Activated T-helper 2 cell treated with anti-CD3 and anti-CD28 coated beads, Interferon-gamma antibody, Interleukin-2, Interleukin-4, amounts not matched to agents 10 μg/mL and 5 μg/mL and 100 μg/mL, durations not matched to agents 14 hours and 24 hours and 36 hours (primary cell): ENCODE measurements at places on chromosomes 12 and 14.

GRCh38 chr14:27634056-27634970 lies 1036.5 kb upstream of the NOVA1 start:
- no peak for DNase-seq

GRCh38 chr12:23556661-23557060 lies 392.8 kb downstream of the SOX5 start:
- DNase-seq, result no peak

- DNase-seq, result no peak
Observed at GRCh38 chr12:91732086-91732485, 413.6 kb downstream of the BTG1 start.

- no peak for DNase-seq
Observed at GRCh38 chr12:214003-214741, at the start of gene SLC6A12. Gene SLC6A12 (minus strand): TSS chr12:214157. CDS start chr12:209986, 4,171 bp downstream.

GRCh38 chr12:1517007-1517406 lies 77.4 kb downstream of the FBXL14 start:
- no peak for DNase-seq

DNA sequence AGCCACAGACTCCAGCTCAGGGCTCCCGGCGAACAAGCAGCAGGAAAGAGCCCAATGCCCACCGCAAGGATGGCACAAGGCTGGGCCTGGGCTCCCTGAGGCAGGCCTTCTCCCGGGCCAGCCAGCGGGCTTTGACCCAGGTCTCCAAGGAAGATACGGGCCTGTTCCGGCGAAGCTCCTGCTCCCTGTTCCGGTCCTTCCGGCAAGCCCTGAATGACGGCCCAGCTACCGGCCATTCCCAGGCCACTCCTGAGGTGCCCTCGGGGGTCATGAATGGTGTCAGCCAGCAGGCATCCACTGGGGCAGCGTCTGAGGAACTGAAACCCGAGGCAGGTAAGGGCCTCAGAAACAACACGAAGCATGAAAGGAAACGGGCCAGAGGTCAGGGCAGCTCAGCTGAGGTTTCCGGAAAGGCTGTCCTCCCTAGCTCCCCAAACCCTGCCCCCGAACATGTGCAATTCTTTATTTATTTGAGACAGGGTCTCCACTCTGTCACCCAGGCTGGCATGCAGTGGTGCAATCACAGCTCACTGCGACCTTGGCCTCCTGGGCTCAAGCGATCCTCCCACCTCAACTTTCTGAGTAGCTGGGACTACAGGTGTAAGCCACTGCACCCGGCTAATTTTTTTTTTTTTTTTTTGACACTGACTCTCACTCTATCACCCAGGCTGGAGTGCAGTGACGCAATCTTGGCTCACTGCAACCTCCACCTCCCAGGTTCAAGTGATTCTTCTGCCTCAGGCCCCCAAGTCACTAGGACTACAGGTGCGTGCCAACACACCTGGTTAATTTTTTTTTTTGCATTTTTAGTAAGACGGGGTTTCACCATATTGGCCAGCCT lies 6.0 kb downstream of the EXOC3L4 start:
- DNase-seq, result no peak

DNA sequence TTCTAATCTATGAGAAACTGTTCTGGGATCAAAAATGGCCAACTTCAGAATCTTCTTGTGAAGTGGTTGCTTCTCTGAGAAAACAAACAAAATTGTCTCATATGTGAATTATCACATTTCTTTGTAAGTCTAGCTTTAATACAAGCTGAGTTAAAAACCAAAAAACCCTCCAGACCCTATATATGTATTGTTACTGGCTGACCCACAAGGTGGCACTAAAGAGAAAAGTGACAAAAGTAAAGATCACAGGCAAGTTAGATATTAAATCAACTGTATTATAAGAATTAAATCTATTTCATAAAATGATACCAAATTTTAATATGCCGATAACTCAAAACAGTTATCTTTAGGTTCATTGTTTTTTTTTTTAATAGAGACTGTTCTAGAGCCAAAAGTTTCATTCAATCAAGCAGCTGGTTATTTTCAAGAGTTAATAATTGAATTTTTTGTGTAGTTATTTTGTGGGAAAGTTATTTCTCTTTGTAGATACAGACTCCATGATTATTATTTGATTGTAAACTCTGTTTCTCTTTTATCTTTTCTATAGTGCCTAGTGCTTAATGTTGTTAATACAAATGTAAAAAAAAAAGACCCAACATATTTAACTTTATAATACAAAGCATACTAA lies 7.5 kb upstream of the TRHDE start:
- no peak for DNase-seq

DNA sequence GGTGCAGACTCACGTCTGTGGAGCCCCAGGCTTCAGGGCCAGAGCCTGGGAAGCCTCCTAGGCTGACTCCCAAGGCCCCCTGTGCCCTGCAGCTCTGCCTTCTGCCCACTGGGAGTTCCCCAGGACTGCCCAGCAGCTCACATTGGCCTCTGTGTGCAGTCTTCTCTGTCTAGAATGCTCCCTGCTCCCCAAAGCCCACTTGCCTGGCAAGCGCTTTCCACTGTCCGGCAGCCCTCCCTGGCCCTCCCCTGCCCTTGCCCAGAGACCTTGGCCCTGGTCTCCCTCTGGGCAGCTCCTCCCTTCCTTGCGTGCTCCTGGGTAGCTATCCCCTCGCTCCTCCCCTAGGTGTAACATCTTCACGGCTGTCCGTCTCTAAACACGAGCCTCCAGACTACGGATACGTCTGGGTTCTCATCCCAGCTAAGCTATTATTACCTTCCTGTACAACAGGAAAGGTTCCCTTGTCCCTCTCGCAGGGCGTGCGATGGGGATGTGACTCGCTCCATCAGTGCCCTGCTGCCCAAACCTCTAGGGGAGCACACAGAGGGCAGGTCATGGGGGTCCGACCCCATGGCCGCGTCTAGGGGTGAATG lies 325.5 kb upstream of the RTL1 start:
- DNase-seq, result no peak

- DNase-seq, result no peak
Observed at GRCh38 chr14:95341115-95341514, 21.4 kb upstream of the CLMN start.

- DNase-seq, result no peak
Observed at GRCh38 chr12:24095245-24095644, 145.8 kb upstream of the SOX5 start.

DNA sequence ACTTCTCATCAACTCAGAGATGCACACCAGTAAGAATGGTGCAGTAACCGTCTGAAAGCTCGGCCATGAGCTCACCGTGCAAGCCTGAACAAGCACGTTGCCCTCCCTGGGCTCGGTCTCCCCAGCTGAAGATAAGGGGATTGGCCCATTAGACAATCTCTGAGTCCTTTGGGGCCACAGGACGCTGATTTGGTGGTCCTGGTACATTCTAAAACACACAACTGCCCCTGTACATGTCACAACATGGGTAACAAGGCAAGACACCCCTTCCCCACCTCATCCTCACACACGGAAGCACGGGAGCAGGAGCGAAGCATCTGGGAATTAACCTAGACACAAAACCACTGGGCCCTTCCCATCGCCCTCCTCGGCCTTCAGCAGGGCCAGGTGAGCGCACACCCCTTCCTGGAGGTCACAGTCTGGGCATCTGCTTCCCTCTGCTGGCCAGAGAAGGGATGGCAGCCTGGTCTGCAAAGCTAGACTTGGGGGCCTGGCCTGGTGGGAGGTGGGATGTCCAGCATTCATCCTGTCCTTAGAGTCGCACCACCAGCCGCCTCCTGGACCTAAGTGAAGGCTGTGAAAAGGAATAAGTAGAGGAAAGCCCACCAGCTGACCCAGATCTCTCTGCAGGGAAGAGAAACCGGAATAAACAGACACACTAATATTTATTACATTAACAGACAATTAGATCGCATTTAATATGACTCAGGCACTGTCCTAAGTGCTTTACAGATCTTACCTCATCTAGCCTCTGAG lies 18.9 kb upstream of the SMUG1 start:
- DNase-seq, result peak; percentile 64

GRCh38 chr14:22973217-22974032 lies 8.9 kb downstream of the AJUBA start:
- DNase-seq, result no peak

DNA sequence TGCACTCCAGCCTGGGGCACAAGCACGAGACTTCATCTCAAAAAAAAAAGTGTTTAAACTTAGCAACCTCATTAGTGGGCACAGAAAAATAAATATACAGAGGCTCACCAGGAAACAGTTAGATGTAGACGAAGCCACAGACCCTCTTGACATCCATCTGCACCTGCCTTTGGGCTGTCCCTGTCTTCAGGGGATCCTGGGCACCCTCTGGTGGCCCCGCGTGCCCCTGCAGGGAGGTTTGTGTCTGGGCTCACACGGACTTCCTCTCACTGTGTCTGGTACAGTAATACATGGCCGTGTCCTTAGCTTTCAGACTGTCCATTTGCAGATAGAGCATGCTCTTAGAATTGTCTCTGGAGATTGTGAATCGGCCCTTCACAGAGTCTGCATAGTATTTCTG lies 916.5 kb downstream of the TMEM121 start:
- DNase-seq, result peak; percentile 18

- DNase-seq, result no peak
Observed at GRCh38 chr14:40308240-40308639, 876.0 kb upstream of the FBXO33 start.

GRCh38 chr14:34161351-34162082 lies 210.6 kb upstream of the EGLN3 start:
- no peak for DNase-seq

- DNase-seq, result peak; percentile 69
Observed at GRCh38 chr12:52980650-52981423, 25.4 kb upstream of the EIF4B start.

GRCh38 chr12:104565606-104566243 lies 109.0 kb downstream of the CHST11 start:
- no peak for DNase-seq

- DNase-seq, result no peak
Observed at GRCh38 chr12:57730336-57731067, 8.0 kb downstream of the AGAP2 start.

GRCh38 chr12:12305568-12306300 lies 38.9 kb upstream of the LRP6 start:
- DNase-seq, result no peak

DNA sequence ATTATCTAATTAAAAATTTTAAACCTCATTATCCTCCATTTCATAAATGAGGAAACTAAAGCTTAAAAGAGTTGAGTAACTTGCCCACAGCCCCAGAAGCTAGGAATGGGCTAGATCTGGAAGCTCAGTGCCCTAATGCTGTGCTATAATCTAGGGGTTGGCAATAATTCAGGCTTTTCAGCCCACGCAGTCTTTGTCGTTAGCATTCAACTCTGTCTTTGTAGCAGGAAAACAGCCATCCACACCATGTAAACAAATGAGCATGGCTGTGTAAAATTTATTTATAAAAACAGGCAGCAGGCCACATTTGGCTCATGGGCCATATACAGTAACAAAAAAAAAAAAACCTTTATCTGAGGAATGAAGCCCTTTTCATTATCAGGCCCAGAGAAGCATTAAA lies 92.4 kb upstream of the OVCH1 start:
- no peak for DNase-seq

DNA sequence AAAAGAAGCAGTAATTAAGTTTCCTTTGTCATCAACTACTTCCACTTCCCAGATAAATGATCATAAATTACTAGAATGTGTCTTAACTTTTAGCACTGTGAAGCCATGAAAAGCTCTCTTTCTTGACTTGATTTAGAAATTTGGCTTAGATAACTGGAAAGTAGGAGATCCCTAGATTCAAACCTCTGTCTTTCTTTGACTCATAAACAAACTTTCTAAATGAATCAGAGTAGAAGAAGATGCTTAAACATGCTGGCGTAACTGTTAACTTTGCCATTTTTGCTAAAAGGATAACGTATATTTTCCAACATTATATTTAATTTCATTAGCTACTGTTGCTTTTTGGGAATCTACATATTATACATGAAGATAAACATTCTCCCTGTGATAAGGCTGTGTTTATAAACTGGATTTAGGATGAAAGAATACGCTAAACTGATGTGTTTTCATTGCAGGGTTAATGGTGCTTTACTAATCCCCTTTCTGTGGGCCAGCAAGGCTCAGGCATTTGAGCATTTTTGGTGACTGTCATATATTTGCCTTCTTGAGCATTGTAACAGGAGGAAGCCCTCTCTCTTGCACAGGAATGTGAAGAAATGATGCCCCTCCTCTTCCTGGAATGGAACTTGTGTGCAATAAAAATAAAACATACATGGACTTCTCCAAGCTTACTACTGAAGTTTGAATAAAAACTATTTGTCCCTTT lies 301.4 kb downstream of the BMP4 start:
- DNase-seq, result no peak

- no peak for DNase-seq
Observed at GRCh38 chr12:92341065-92341668, 195.5 kb upstream of the BTG1 start.

- DNase-seq, result no peak
Observed at GRCh38 chr12:132268674-132269073, 60.7 kb downstream of the GALNT9 start.

- peak; percentile 9 for DNase-seq
Observed at GRCh38 chr14:70188659-70189455, at the start of gene SLC8A3. Gene SLC8A3 (minus strand): TSS chr14:70188951. CDS start chr14:70168422, 20,529 bp downstream.

DNA sequence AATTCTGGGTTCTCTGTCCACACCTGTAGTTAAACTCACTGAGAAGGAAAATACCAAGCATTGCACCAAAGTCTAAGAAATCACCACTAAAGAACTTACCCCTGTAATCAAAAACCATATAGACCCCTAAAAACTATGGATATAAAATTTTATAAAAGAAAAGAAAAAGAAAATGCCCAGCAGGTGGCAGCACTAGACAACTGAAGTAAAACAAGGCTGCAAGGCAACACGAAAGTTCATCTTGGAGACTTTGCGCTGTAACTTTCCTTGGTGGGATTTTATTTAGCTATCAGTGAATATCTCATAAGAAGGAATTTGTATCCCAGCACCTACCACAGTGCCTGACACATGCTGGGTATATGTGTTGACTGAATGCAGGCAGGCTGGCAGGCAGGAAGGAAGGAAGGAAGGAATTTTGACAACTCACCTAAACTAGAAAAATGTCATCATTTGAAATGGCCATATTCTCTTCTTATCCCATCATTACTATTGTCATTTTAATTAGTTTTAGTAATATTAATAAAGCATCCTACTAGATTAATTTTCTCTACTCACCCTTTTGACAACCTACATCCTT lies 68.2 kb upstream of the ETV6 start:
- DNase-seq, result peak; percentile 32

GRCh38 chr12:69419701-69420100 lies 50.5 kb upstream of the FRS2 start:
- DNase-seq, result no peak

- peak; percentile 12 for DNase-seq
Observed at GRCh38 chr14:58280954-58281787, 17.2 kb upstream of the ARID4A start.

- no peak for DNase-seq
Observed at GRCh38 chr12:9064815-9065606, 50.7 kb downstream of the A2M start.

- DNase-seq, result peak; percentile 6
Observed at GRCh38 chr14:105841022-105842009, 314.9 kb downstream of the TMEM121 start.
